NCI-H526 (cell line): ENCODE measurements at places on chromosomes 5 and 9.

DNA sequence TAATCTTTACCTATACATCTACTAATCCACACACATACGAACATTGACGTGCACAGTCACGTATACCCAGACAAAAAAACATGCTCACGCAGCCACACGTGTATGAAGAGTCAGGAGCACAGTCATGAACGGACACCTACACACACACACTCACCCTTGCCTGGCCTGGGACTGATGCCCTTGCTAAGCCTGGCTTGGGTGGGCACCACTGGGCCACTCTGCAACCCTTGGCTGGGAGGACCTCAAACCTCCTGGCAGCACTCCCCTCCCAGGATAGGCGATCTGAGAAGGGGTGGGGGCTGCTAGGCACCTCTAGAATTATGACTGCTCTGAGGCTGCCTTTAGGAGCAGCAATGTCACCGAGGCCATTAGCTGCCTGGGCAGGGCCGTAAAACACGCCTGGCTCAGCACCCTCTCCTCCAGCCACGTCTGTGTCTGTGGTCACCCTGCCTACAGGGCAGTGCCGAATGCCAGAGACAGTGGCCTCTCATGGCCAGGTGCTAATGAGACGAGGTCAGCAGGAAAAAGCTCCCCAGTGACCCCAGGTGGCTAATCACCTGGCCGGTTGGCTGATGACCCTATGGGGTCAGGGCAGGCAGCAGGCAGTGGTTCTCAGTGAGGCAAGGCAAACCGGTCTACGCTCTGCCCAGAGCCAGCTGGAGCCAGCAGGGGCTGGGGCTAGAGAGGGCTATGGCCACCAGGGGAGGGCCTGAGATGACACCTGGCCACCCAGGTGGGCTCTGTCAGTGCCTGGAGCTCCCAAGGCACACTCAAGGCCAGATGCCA lies 33.7 kb upstream of the MVB12B start:
- no peak for DNase-seq

DNA sequence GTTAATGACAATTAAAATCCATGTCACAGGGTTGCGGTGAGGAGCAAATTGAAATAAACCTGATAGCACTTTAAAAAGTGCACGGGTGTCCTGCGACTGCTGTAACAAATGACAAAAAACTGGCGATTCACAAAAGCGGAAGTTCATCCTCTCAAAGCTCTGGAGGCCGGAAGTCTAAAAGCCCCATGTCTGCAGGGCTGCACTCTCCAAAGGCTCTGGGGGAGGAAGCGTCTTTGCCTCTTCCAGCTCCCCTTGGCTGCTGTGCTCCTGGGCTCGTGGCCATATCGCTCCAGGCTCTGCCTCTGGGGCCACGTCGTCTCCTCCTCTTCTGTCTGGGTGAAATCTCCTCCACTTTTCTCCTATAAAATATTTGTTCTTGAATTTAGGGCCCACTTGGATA lies 273.9 kb upstream of the IRX2 start:
- no peak for DNase-seq

- DNase-seq = no peak
These were observed 38.5 kb downstream of the CSF2 start for GRCh38 chr5:132112111-132112510.

DNA sequence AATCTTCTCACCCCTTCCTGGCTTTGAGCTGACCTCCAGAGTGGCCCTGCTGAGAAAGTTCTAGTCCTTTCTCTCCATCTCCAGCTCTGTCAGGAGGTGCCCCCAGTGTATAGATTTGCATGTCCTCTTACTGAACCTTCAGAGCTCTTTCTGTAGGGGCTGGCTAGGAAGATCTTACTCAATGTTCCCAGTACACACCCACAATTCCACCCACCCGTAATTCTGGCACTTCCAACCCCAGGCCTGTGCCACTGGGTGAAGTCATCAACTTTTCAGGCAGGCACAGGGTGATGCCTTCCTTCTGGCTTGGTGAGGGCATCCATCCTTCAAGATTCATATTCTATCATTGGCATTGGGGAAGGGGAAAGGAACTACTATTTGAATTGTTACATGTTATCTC lies 75.9 kb downstream of the ACER2 start:
- no peak for DNase-seq

- no peak for DNase-seq
These were observed 9.6 kb downstream of the FBXW2 start for GRCh38 chr9:120783602-120784047.

DNA sequence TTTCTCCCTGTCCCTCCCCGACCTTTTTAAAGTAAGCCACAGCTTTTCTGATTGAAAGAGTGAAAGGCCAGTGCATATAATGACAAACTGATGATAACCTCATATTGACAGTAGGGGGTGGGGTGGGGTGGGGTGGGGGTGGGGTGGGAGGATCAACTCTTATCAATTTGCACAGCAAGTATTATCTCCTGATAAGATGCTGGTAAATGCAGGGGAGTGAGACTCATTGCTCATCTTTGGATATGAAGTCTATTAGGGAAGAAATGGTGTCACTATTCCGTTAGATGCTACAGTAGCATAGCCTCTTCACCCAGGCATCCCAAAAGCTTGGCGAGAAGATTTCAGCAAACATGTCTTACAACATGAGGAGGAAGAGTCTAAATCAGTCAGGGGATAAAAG lies 38.9 kb upstream of the HMGCS1 start:
- DNase-seq = no peak

- DNase-seq = no peak
These were observed 50.5 kb upstream of the RNU6ATAC start for GRCh38 chr9:134214766-134215419.

GRCh38 chr9:109953300-109953699 lies 173.3 kb downstream of the PALM2AKAP2 start:
- DNase-seq = no peak

GRCh38 chr9:73411494-73411893 lies 259.8 kb downstream of the ANXA1 start:
- no peak for DNase-seq

- DNase-seq = no peak
These were observed 68.2 kb upstream of the SMC2 start for GRCh38 chr9:104025945-104026344.
